RCC 7860 (cell line): ENCODE measurements at places on chromosomes 11 and 22.

DNA sequence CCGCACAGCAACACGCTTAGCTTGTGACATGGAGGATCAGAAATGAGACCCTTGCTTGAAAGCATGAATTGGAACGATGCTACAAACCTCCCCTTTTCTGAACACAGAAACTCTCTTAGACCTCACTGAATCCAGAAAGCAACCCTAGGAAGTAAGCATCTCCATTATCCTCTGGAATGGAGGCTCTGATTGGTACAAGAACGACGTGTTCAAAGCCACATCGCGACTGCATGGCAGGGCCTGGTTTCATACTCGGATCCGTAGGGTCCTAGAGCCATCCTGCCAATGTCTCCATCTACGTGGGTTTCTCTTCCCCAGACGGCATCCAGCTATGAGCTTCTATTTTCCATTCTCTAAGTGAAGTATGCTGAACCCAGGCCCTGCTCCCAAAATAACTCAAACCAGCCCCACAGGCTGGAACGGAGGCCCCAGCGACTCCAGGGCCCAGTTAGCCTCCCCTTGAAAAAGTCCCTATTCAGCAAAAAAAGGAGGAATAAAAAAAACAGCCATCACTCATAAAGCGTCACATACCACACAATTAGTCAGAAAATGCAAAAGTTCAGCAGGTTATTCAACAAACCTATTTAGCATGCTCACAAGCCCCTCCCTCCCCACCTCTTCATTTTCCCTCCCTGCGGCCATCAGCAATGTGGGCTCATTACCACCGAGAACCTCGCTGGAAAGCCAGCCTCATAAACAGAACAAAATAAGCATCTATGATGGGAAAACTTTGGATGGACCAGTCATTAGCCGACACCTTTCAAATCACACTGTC, 7.1 kb upstream of the MN1 start:
- no peak for DNase-seq

DNA sequence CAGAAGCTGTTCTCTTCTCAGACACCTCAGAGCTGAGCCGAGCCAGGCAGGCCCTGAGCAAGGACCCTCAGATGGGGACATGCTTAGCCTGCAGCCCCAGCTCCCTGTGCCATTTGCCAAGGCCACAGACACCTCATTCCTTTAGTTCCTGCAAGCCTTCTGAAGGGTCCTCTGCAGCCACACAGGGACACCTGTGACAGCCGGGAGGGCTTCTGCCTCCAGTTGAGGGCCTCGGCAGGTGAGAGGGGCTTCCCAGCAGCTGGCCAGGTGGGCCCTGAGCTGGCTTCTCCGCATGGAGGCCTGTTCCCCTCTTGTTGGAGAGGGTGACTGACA, 18.2 kb downstream of the INCENP start:
- DNase-seq = no peak

DNA sequence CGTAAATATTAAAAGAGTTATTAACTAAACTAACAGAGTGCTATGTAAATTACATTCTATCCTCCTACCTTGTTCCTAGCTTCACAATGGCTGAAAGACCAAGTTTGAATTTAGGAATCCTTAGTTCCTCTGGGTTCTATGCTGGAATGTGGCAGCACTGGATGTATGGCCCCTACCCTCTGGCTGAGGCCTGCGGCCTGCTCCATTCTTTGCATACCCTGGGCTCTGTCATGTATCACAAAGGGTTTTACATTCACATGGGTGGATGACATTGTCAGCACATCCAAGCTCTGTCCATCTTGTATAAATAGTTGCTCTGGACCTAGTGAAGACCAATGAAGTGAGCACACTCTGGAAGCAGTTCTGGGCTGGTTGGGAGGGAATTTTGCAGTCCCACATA, 54.5 kb downstream of the AASDHPPT start:
- DNase-seq = no peak

DNA sequence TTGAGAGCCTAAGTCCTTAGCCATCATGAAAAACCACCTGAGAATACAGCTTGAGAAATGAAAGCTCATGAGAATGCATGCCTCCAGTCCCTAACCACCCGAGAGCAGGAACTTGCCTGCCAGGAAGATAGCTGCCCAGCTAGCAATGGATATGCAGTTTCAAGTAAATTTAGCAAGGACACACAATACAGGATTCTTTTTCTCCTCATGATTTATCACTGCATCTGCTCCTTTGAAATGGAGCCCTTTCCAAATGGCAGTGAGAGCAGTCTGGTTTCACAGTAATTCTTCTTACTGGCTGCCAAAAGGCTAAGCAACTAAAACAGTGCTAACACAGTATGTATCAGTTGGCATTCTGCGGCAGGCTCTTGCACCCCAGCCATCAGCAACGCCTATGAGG, 109.9 kb downstream of the MICAL3 start:
- DNase-seq = no peak

- no peak for DNase-seq
These were observed 13.8 kb upstream of the SLC22A12 start for GRCh38 chr11:64577202-64577601.

DNA sequence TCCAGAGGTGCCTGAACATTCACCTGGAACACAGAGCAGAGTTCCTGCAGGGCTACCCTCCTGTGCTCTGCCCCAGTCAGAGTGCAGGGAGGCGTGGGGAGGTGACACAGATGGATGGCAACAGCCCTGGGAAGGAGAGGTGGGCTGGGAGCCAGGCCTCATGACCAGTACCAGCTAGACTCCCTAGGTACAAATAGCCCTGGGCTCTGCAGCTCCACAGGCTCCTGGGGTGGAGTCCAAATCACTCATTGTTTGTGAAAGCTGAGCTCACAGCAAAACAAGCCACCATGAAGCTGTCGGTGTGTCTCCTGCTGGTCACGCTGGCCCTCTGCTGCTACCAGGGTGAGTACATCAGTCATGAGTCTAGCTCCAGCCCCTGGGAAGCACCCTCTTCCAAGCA, at the start of gene SCGB1D2:
Gene SCGB1D2 (plus strand): TSS at position 219 of the 400 bp plus-strand sequence. CDS start 69 bp downstream, at position 288.
- no peak for DNase-seq

GRCh38 chr22:36922711-36923110, 9.3 kb downstream of the CSF2RB start:
- DNase-seq = no peak

- DNase-seq = no peak
These were observed 53.9 kb upstream of the RCE1 start for GRCh38 chr11:66789097-66789890.

- no peak for DNase-seq
These were observed 31.5 kb downstream of the SHISA8 start for GRCh38 chr22:41883400-41883799.

DNA sequence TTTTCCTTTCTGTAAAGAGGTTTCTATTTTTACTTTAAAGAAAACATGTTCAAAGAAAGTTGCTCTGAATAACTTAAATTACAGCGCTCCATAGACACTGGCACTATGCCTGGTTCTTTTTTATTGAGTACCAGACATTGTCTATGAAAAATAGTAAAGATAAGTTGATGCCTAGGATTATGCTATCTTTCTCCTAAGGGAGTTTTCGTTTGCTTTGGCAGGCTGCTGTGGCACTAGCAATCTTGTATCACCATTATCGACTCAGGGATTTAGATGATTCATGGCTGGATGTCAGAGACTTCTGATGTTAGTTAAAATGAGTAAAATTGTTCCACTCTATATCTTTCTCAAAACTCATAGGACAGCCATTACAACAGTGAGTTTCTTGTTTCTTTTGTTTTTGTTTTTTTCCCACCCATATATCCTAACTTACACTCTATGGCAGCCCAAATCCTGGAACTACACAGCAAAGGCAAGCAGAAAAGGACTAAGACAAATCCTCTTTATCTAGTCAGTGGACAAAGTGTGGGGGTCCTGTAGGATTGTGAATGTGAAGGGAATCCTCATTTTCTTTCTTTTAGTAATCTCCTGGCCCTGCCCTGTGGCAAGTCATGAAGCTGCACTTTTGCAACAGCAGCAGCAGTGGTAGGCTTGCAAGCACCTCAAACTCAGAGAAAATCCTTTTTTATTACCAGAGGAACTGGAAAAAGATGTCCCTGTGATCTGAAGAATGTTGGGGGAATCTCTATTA, 20.7 kb downstream of the SLN start:
- DNase-seq = peak; percentile 40

DNA sequence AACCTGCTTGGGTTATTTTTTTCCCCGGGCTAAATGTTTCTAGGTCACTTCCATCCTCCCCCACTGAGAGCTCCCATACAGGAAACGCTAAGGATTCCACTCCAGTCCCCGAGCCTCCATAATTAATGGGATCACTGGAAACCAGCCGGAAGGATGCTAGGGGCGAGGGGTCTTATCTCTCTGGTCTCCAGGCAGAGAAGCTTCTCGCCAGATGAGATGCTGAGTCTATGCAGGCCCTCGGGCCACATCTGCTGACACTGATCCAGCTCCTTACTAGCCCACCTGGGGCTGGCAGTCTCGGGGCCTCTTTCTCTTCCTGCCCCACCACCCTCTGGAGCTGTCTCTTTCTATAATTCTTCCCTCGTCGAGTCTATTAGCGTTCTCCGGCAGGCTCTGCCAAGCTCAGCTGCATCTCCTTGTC, 125.9 kb upstream of the SYT13 start:
- no peak for DNase-seq

GRCh38 chr11:2355000-2355644, 22.0 kb upstream of the CD81 start:
- no peak for DNase-seq

GRCh38 chr11:70506658-70506970, 108.3 kb downstream of the CTTN start:
- DNase-seq = no peak

GRCh38 chr11:66467756-66468155, 1.1 kb downstream of the PELI3 start:
- peak; percentile 13 for DNase-seq

GRCh38 chr11:86230179-86230804, 14.3 kb upstream of the EED start:
- no peak for DNase-seq

DNA sequence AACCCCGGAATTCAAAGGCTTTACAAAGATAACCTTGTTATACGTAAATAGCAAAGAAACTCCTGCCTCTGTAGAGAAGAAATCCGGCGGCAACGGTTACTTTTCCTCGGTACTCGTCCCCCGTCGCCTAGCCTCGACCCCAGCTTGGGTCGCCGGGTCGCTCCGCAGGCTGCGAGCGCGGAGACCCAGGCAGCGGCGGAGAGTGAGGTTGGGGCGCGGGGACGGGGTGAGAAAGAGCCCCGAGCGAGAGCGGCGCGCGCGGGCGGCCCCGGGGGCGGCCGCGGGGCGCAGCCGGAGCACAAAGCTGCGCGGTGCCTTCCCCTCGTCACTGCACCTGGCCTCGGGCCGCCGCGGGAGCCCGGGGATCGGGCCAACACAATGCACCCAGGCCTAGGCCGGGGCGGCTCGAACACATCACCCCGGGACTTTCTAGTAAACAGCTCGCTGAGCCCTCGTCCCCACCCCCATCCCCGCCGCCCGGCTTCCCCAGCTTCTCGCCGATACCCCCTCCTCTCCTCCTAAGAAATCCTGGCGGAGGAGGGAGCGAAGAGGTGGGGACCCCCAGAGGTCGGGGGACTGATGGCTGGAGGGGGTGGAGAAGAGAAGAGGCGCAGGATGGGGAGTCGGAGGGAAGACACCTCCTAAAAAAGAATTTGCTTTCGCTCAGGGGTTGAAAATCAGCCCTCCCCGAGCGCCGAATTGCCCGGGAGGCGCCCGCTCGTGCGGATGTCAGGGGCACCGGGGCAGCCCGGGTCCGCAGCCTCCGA, 845 bp downstream of the MPPED2 start:
- no peak for DNase-seq

DNA sequence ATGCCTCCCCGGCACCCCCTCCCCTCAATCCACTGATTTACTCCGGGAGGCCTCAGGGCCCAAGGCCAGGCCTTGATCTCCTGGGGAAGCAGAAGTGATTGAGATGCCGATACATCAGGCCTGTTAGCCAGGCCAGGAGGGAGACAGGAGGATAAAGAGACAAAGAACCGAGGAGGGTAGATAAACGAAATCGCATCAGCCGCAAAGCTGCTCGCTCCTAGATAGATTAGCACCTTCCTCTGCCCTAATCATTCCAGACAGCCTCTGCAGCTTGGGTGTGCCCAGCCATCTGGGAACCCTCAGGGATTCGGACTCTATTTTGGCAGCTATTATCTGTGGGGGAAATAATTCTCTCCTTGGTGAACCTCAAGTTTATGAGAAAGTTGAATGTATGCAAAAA, 121.2 kb downstream of the ABTB2 start:
- no peak for DNase-seq

GRCh38 chr11:117197516-117198456, 1.4 kb upstream of the TAGLN start:
- no peak for DNase-seq

DNA sequence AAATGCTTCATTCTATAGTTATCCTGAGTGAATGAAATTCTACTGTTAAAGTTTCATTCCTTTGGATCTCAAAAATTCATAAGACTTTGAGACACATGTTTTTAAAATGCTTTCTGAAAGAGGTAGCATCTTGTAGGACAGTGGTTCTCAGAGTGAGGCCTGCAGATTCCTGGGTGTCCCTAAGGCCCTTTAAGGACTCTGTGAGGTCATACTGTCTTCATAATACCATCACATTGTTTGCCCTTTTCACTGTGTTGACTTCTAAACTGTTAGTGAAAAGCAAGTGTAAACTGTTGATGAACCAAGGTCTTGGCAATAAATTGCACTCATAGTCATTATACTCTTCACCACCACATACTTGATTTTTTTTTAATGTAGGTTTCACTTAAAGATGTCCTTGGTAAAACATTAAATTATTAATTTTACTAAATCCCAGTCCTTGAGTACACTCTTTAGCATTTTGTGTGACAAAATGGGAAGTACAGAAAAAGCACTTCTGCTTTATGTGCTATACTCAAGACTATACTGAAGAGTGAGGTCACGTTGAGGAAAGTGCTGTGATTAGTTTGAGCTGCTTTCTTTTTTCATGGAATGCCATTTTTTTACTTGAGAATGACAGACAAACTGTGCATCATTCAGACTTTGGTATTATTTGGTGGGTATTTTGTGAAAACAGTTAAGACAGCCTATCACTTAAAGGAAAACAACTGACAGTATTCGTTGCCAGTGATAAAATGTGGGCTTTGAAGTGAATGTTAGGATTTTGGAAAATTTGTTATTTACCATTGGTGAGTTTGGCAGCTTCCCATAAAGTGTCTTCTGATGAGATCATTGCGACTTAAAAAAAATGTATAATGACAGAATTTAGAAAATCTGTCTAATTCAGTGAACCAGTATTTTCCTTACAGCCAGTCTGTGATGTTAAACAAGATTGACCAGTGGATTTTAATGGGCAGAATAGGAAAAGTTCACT, 61.1 kb downstream of the SPECC1L start:
- no peak for DNase-seq

DNA sequence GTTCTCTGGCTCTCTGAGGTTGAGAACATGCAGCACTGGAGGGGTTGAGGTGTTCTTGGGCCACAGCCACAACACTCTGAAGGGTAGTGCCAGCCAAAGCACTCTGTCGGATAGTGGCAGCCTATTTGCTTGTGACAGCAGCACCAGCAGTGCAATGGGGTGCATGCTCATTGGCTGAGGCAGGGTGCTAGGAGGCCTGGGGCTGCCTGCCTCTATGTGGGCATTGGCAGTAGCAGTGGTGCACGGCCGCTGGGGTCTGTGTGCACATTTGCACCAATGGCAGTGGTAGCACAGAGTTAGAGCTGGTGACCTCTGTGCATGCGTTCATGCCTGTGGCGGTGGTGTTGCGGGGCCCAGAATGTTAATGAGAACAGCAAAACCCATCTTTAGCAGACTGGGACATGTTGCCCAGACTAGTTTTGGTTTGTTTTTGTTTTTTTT, 25.4 kb downstream of the PI4KA start:
- DNase-seq = no peak

- DNase-seq = no peak
These were observed 141.0 kb downstream of the CRYBB2 start for GRCh38 chr22:25360411-25360810.
